ENCODE measurements at places on chromosomes 6 and 20.

GRCh38 chr6:167410462-167410861, 85.6 kb downstream of the TTLL2 start:
- no peak for DNase-seq

DNA sequence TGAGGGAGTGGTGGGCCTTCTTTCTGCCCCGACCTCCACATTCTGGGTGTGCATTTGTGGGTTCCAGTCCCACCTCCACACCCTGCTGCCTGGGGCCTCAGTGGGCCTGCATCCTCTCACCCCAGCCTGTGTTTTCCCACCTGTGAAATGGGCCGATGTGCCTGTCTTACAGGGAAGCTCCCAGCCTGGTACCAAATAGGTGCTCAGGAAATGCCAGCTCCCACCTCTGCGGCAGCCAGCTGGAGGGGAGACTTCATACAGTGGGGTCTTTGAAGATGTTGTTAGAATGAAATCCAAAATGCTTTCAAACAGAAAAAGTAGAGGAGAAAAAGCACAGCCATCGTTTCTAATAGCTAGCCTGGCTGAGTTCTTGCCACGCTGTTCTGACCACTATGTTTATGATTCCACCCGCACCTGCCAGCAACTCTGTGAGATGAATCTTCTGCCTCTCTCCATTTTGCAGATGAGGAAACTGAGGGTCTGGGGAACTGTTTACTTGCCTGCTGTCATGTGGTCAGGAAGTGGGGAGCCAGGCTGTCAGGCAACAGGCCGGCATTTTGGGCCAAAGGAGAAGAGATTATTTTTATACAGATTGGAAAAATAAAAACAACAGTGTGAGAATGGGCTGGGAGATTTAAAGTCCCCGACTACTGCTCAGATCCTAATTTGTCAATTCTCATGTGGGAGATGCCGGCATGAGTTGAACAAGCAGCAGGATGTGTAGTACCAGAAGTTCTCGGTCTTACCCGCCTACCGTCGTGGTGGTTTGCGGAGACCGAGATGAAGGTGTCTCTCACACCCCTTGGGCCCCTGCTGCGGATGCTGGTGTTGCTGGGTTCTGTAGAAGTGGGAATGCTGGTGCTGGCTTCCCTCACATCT, 4.6 kb downstream of the TMEM181 start:
- no peak for DNase-seq

DNA sequence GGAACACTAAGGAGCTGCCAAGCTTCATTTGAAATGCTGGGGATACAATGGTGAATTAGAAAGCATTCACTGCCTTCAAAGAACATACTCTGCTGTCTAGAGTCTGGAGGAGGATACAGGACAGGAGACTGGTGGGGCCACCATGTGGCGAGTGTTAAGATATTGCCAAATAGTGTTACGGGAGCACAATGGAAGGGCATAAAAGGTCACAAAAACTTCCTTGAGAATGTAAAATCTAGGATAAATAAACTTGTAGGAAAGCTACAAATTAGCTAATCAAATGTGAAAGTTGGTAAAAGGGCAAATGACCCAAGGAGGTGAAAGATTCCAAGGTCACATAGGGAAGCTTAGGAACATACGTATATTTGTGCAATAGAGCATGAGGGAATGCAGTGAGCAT, 271.7 kb downstream of the RFPL4B start:
- no peak for DNase-seq

- DNase-seq, result no peak
Measured at GRCh38 chr6:32974541-32975308, 6.3 kb downstream of the BRD2 start.

DNA sequence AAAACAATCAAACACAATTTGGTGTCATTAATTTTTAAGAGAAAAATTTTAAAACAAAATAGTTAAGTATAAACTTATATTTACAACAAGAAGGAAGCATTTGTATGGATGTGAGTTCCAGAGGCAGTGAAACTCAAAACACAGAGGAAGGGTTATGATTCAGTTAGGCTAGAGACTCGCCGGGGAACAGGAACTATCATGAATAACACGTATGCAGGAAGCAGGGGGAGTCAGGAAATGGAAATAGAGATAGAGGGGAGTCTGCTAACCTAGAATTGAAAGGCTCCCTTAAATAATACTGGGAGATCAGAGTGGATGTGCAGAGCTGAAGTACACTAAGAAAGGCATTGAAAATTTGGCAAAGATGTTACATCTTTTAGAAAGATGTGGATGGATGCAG, 14.2 kb upstream of the HLA-DRB1 start:
- no peak for DNase-seq

- no peak for DNase-seq
Measured at GRCh38 chr6:20564269-20564668, 30.0 kb downstream of the CDKAL1 start.

GRCh38 chr20:13800728-13801134, 15.9 kb downstream of the NDUFAF5 start:
- peak; percentile 95 for DNase-seq

- no peak for DNase-seq
Measured at GRCh38 chr6:79440598-79440997, 96.6 kb downstream of the LCA5 start.

GRCh38 chr6:146335336-146335735, 208.3 kb upstream of the RAB32 start:
- no peak for DNase-seq

DNA sequence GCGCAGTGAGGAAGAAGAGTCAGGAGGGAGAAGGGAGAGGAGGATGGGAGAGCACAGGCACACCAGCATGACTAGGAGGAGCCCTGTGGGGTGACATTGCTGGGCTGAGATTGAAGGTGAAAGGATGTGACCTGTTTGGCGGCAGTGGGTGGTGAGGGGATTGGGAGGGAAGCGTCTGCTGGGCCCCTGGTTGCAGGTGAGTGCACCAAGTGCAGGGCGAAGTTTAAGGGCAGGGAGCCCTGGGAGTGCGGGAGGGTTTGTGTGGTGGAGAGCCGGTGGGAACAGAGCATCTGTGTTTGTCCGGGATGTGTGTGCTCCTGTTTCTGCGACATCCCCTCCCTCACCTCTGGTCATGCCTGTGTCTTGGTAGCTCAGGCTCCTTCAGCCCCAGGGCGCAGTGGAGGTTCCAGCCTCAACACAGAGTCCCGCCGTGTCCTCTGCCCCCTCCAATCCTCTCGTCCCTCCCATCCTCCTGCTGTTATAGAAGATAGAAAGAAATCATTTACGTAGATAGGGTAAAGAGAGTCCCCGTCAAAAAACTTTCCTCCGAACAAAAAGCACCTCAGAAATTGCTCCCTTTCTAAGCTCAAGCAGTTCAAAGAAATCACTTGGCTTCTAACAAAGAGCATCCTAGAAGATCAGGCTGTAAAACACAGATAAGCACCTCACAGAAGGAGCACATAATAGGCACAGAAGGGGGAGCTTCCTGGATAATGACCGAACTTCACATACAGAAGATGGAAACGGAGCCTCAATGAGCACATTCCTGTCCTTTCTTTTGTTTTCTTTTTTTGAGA, 25.0 kb downstream of the ULBP1 start:
- no peak for DNase-seq

GRCh38 chr6:82015526-82015925, 232.0 kb downstream of the IBTK start:
- DNase-seq, result no peak

DNA sequence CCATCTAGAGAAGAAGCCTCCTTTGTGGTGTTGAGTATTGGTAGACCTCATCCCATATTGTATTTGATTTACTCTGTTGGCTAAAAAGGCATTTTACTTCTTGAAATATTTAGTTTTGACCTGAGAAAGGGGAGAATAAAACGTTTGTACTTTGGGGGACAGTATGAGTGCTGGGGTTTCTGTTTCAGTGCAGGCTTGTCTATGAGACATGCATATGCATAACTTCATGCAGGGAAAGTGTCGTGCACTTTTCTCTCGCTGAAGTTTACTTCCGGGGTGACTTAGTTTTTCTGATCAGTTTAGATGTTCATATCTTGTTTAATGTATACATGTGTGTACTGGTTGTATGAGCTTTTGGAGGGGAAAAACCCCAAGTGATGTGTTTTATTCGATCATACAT, 59.5 kb downstream of the UTRN start:
- DNase-seq, result no peak

All from breast epithelium (tissue), 4 donors.